Activated T-cell treated with anti-CD3 and anti-CD28 coated beads, Interleukin-2, amount 50 U/mL, for 72 hours (primary cell): ENCODE measurements at places on chromosomes 5 and 9. TPM values are rescaled to one million over a fixed set of nuclear protein-coding genes. Genes with fewer than 3 reads are reported as not detected.

GRCh38 chr5:4309026-4309425 lies 713.4 kb downstream of the IRX1 start:
- H3K4me1 ChIP-seq: no peaks in the 10 kb centered on the region
- DNase-seq: no peak
- H3K27ac ChIP-seq: no peak overlapping the region
- no peaks in the 10 kb centered on the region for H3K27me3 ChIP-seq

Gene SLC2A8
- 13.8 TPM for total RNA-seq

DNA sequence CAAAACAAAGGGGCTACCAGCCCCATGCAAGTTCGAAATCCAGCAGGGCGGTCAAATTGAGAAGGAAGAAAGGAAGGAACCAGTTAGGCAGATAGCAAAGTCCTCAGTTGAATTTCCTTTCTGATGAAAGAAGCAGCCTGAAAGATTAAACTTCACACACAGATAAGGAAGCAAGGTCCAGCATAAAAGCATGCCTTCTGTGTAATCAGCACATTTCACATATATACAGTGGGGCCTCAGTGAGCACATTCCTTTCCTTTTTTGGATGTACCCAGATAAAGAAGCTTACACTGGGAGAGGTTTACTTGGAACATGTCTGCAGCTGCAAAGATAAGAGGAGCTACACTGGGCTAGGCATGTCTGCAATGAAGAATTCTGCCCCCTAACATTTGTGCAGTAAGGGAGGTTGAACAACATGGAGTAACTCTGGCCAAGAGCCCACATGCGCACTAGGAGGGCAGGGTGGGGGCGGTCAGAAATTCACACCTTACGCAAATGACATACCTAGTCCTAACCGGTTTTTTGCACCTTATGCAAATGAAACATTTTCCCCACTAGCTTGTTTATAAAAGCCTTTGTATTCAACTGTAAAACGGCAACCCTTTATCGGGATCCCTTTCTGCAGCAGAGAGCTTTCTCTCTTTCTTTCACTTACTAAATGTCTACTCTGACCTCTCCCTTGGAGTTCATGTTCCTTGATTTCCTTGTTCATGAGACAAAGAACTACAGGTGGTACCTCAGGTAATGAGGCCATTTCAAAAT lies 149.7 kb upstream of the FBXL17 start:
- no peak for DNase-seq
- H3K27ac ChIP-seq: no peak overlapping the region
- H3K4me3 ChIP-seq: no peak overlapping the region
- H3K36me3 ChIP-seq: peaks cover under 1% of the 10 kb centered on the region
- peaks cover 17% of the 10 kb centered on the region for H3K27me3 ChIP-seq

Gene CCL27
- total RNA-seq: 3.7 TPM

GRCh38 chr5:72108202-72109061 lies 1.2 kb downstream of the MAP1B start:
- H3K36me3 ChIP-seq: no peaks in the 10 kb centered on the region
- DNase-seq: peak; percentile 23
- peaks cover 72% of the 10 kb centered on the region for H3K27me3 ChIP-seq
- no peaks in the 10 kb centered on the region for H3K4me1 ChIP-seq

Gene ECSCR
- total RNA-seq: 1.2 TPM

GRCh38 chr9:128523199-128523925 lies 18.8 kb downstream of the GLE1 start:
- no peaks in the 10 kb centered on the region for H3K4me1 ChIP-seq
- no peak overlapping the region for H3K4me3 ChIP-seq
- peaks cover 26% of the 10 kb centered on the region for H3K36me3 ChIP-seq
- no peak overlapping the region for H3K27ac ChIP-seq
- DNase-seq: no peak

Gene C8G
- total RNA-seq: 3.4 TPM

- no peaks in the 10 kb centered on the region for H3K4me1 ChIP-seq
- no peak overlapping the region for H3K4me3 ChIP-seq
- H3K36me3 ChIP-seq: no peaks in the 10 kb centered on the region
- H3K27me3 ChIP-seq: no peaks in the 10 kb centered on the region
Measured at GRCh38 chr5:28249771-28250415, 1211.5 kb upstream of the CDH9 start.

DNA sequence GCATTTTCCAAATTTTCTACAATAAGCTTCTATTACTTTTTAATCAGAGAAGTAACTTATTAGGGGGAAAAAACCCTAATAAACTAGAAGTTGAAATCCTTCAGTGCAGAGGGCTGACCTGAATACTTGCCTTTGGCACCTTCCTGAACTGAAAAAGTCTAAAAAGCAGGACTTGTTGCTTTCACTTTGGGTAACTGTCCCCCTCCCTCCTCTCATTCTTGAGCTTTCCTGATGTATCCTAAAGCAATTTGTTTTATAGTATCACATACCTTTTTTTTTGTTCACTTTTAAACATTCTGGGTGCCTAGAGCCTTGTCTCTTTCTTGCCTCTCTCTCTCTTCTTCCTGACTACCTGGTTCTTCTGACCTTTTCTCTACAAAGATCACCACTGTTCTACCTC lies 64.0 kb upstream of the ERBIN start:
- no peak overlapping the region for H3K4me3 ChIP-seq
- H3K36me3 ChIP-seq: no peaks in the 10 kb centered on the region
- H3K4me1 ChIP-seq: peaks cover 15% of the 10 kb centered on the region
- no peak overlapping the region for H3K27ac ChIP-seq
- DNase-seq: no peak
